ENCODE measurements at places on chromosomes 11 and 22.

GRCh38 chr11:118514103-118514502 is 13.2 kb upstream of the TTC36 start:
- DNase-seq: no peak

GRCh38 chr22:44914026-44914721 is 95.6 kb downstream of the PHF21B start:
- no peak for DNase-seq

- peak; percentile 88 for DNase-seq
These were observed at the start of gene TMEM80 for GRCh38 chr11:695538-696248. TSS of gene TMEM80 (plus strand) at chr11:695816. CDS start at chr11:695828, 12 bp downstream.

DNA sequence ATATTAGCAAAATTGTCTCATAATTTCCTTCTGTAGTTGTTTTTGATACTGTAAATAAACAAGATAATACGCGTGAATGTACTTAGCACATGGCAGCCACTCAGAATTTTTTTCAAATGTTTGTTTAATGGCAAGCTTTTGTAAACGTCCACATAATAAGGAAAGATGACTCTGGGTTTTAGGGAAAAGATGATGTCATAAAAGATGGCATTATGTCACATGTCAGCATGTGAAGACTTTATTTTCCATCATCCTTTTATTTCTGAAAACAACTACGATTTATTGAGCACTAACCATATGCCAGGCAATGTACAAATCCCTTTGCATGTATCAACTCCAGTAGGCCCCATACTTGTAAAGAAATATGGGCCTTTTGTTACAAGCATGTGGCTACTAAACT is 139.9 kb downstream of the C11orf91 start:
- DNase-seq: no peak

DNA sequence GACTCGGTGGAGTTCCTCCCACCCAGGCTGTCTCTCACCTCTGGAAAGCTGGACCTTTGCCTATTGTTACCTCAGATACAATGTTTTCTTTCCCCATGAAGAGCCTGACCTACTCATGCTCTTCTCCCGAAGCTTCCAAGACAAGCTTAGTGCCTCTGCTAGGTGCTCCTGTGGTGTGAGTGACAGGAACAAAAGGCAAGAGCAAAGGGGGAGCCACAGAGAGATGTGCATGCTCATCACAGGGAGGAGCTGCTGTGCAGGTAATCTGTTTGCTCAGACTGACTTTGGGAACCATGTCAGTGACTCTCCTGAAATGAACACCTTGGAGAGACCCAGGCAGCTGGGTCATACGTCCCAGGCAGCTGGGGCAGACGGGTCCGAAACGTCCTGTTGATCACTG is 53.6 kb upstream of the VSTM5 start:
- no peak for DNase-seq

- DNase-seq: no peak
These were observed 1.6 kb downstream of the GRAMD1B start for GRCh38 chr11:123431619-123432018.

DNA sequence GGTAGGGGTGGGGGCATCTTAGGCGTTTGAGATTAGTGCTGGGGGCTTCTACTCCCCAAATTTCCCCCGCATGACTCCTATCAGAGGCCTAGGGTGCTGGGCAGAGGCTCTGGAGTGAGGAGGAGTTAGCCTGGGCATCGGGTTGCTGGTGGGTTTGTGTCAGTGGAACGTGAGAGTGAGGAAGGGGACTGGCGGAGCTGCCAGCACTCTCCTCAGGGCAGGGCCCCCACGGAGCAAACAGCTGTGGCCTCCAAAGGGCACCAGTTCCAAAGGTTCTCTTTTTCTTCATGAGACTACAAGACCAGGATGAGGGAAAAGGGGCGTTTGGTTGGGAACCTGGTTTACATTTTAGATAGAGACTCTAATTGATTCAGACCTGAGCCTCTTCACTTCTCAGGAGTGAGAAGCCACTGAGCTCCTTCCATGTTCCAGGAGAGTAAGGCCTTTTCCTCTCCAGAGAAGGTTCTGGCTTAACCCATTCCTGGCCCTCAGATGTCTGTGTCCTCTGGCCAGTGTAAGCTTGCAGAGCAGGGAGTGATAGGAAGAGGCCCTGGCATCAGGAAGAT is 35.6 kb upstream of the CDON start:
- DNase-seq: no peak
